NCI-H2081 treated with DMSO at 0.1 percent for 48 hours (cell line): ENCODE measurements at places on chromosomes 11 and 22.
A peak's percentile ranks its signal among the peaks of the same experiment; 100 is the strongest.

GRCh38 chr11:102309621-102310541, 7.4 kb upstream of the BIRC3 start:
- DNase-seq: no peak

- no peak for DNase-seq
These were observed 44.9 kb upstream of the WNT11 start for GRCh38 chr11:76251226-76251575.

DNA sequence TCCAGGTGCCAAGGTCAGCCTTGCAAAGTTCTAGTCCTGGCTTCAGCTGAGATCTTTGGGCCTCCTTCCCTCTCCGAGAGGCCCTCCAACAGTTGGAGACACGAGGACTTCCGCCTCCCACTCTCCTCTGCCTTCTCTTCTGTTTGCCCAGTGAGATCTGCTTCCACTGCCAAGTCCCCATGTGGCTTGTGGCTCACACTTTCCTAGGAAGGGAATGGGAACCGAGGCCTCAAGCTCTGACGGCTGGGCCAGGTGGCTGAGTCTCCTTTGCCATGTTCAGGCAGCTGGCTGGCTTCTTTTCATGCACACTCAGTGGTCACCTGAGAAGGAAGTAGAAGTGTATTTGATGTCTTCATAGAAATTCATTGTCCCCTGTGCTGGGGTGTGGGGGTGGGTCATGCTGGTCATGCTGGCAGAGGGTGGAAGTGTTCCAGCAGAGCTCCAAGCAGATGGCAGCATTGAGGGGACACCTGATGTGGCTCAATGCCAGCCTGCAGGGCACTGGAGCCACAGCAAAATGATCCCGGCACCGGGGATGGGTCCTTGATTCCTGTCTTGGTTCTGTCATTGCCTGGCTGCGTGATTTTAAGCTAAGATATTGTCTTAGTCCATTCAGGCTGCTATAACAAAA, 130.4 kb downstream of the ADAMTS15 start:
- DNase-seq: no peak

DNA sequence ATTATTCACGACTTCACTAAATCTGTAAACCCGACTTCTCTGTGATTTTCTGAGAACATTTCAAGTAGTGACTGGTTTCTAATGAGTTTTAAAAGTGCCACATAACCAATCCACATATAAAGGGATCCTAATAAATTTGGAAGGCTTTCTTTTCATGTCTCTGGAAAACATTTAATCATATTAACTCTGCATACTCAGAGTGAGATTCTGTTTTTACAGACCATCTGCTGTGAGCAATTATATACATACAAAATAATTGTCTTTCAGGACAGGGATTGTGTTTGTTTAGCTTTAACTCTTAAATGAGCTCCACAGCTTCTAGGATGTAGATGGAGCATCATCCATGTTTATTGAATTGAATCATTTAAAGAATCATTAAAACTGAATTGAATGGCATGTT, 65.1 kb downstream of the PRMT3 start:
- no peak for DNase-seq

DNA sequence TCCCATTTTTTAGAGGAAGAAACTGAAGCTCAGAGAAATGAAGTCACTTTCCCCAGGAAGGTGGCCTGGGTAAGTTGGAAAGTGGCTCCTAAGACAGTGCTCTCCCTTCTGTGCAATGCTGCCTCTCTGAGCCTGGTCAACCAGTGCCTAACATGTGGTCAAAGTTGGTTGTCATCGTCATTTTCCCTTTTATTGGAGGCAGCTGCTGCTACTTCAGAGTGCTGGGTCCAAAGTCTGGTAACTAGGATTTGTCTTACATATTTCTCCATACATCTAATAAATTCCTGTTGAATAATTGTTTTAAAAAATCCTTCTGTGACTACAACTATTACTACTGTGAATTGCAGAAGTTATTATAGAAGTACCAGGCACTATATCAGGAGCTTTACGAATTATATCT, 48.1 kb downstream of the TECTA start:
- no peak for DNase-seq

DNA sequence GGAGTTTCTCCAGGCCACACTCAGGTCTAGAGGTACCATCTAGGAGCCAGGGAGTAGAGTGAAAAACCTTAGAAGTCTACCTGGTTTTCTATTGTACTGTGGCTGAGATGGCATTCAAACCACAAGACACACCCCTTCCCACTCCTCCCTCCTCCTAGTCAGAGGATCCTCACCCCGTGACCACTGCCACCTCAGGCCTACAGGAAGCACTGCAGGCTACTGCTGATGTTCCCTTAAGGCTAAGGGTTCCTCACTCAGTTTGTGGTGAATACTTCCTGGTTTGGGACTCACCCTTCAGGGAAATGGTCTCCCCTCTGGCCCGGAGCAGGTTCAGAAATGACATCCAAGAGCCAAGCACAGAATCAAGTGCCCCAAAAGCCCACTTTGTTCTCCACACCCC, 1293.9 kb downstream of the JRKL start:
- DNase-seq: no peak

DNA sequence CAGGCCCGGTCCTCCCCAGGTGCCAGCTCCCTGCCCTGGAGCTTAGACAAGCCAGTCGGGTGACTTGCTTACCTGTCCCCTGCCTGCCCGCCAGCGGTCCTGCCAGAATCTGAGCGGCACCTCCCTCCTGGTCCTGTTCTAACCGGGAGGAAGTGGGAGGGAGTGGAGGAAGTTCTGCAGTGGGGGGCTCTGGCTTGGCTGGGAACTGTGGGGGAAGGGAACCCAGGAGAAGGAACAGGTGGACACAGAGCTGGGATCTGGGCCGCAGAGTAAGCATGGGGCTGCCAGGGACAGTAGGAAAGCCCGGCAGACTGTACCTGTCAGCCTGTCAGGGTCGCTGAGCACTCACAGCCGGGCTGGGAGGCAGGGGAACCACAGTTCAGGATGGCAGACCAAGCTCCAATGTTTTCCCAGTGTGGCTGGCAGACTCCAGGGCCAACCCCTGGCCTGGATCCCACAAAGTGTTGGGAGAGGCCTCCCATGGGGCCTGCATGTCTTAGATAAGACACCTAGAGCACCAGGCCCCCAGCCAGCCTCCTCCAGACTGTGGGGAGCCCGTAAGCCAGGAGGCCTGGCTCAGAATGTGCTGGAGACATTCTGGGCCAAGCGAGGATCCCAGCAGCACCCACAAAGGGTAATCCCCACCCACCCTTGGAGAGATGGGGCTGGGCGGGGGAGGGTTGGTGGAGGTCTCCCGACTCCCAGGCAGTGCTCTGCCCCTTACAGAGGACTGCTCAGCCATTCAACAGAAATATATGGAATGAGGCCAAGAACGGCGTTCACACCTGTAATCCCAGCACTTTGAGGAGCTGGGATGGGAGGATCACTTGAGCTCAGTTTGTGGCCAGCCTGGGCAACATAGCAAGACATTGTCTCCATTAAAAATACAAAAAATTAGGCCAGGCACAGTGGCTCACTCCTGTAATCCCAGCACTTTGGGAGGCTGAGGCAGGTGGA, 2.3 kb downstream of the CYB5R3 start:
- no peak for DNase-seq

- no peak for DNase-seq
These were observed 10.4 kb upstream of the GRAMD4 start for GRCh38 chr22:46609724-46610201.

GRCh38 chr11:35919244-35919643, 24.6 kb upstream of the LDLRAD3 start:
- DNase-seq: peak; percentile 4
